ENCODE measurements at places on chromosomes 5 and 9.

GRCh38 chr9:115106001-115106400, 12.0 kb downstream of the TNC start:
- DNase-seq, result no peak

GRCh38 chr5:56710826-56711590, 104.3 kb upstream of the MAP3K1 start:
- DNase-seq, result no peak

- DNase-seq, result no peak
These were observed 346.4 kb upstream of the FAM174A start for GRCh38 chr5:100188778-100189177.

GRCh38 chr9:134155812-134156377, 8.5 kb downstream of the RNU6ATAC start:
- no peak for DNase-seq

- no peak for DNase-seq
These were observed 14.8 kb upstream of the C5orf46 start for GRCh38 chr5:147921136-147921535.

GRCh38 chr5:167731951-167732350, 559.5 kb upstream of the WWC1 start:
- DNase-seq, result no peak

DNA sequence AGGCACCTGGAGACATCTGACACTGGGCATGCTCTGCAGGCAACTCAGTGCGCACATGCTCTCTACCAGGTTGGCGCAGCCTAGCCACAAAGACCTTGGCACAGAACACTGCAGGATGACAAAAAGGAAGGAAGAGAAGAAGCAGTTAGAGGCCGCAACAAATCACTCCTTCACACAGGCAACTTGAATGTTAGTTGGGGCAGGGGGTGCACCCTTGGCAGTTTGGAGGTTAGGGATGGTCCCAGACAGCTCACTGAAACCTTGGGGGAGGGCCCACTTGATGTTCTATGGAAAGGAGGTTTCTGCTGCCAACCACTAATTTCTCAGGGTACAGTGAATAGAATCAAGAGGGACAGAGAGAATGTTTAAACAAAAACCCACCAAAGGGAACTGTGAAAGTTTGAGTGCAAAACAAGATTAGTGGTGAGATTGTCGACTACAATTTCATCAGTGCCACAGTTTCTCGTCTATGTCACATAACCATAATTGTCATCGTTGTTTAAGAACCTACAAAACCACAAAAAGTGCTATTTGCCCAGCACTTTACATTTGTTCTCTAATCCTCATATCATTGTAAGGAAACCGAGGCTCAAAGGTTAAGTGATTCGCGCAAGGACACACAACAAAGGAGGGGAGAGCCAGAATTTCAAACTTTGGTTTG, 48.7 kb downstream of the FBXW11 start:
- no peak for DNase-seq

DNA sequence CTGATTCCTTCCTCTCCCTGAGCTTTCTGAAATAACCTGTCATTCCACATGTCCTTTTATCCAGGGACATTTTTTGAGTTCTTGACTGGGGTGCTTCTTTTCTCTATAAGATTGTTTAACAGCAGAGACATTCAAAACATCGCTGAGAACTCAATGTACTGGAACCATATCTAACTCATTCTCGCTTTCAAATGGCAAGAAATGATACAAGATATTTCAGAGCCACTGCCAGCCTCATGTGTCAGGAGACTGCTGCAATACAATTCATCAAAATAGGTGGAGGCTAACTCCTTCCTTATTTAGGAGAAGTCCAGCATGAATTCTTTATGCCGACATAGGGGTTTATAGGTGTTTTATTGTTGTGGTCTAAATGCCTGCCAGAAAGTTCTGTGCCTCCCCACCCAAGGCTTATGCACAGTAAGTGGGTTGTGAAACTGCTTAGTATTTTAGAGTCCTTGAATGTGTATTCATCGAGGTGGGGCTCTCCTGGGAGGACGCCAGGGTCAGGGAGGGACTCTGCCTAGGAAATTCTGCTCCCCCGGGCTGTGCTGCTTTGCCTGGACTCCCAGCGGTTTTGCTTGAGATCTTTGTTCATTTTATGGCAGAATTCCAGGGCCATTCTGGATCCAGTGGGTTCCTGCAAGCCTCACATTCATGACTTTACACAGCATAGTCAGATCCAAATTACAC, 53.9 kb downstream of the ZNF474 start:
- DNase-seq, result peak; percentile 88

DNA sequence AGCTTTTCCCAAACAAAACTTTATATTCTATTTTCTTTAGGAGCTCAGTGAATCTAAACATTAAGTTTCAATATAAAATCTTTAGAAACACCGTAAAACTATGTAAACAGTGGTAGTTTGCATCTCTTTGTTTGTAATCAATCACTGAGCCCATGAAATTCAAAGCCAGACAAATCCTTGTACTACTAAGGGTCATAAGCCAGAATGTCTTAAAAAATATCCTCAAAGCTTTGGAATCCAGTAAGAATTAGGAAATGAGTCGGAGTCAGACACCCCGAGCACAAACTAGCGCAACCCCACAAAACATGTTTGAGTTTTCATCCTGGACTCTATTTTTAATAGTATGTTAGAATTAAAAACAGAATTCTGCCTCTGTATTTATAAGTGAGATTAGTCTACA, 153.8 kb downstream of the HSPA4 start:
- DNase-seq, result no peak

DNA sequence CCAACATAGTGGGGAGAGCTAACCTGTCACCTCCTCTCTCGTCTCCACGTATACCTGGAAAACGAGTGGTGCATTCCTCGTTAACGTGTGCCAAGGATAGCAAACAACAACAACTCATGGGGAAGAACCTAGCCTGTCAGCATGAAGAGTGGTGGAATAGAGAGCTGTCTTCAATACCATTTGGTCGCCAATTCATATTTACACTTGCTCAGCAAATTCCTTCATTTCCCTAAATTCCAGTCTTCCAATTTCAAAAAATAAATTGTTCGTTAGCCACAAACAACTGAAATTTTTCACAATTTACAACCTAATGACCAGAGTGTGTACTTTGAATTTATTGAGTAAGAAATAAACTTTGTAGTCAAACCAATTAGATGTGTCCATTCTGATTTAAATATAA, 344.8 kb downstream of the NTRK2 start:
- DNase-seq, result no peak

Data from suprapubic skin (tissue), 4 donors.